GM13977 (cell line): ENCODE measurements at places on chromosomes 1 and 21.

DNA sequence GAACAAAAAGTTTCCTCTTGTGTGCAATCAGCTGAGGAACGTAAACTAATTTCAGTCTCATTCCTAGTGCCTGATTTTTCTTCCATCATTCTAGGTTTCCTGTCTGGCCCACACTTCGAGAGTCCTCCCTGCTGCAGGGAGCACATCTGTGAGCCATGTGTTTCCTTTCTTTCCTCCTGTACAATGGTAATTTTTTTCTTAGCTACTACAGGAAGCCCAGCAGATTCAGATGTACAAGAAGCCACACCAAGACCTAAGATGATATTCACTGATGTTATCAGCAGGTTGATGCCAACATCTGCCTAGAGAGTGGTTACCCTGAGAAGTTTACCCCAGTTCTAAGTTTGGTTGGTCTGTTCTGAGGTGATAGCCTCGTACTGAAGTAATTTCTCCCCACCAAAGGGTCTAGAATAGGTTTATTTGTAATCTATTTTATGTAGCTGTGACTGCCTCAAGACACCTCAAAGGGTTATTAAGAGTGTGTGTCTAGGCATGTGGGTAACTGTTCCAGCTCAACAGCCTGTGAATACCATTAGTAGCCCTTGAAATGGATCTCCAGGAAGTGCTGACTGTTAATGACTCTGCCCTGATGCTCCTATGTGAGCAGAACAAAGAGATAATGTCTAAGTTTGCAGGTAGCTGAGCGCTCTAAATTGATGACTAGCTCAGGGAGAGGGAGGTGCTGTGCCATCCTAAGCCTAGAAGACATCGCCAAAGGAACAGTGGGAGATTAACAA lies 31.7 kb upstream of the CLDN14 start:
- no peak for DNase-seq

GRCh38 chr1:201739492-201740085 lies 89.4 kb upstream of the IPO9 start:
- DNase-seq: peak; percentile 58

DNA sequence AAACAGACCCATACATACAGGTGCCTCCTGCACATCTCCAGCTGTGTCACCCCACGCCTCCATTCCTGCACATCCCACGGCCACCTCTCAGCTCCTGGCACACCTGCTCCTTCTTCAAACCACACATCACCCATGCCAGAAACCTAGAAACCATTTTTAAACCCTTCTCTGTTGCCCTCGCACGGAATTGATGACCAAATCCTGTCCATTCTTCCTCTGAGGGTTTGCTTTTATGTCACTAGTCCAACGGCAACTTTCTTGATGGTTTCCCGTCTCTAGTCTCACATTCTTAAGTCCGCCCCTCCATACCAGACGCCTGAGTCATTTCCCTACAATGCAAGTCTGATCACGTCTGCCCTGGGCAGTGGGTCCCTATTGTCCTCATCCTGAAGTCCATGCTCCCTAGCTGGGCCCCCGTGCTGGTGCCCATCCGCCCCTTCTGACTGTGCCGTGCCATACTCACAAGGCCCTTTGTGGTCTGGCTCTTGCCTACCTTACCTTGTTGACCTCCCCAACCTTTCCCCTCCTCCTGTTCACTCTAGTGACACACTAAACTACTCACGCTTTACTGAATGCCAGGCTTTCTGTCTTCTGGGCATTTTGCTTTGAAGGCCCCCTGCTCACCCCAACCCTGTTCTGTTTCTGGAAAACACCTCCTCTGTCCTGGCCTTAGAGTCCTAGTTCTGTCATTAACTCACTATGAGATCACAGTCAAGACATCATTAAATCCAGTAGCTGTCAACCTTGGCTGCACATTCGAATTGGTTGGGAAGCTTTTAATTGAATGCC lies 17.6 kb downstream of the SLC2A1 start:
- DNase-seq: no peak

DNA sequence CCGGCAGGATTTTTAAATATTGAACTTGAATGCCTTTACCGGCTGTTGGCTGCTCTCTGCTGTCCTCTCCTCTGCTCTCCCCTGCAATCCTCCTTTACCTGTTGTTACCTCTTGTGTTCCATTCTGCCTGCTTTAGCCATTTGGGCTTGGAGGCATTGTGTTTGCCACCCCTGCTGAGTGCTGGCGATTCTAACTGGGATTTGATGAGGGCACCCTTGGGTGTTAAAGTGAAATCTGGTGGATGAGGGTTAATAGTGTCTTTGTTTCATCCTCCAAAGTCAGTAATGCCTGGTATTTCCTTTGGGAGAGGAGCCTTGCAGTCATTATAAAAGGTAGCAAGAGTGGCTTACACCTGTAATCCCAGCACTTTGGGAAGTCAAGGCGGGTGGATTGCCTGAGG lies 9.9 kb downstream of the SZRD1 start:
- no peak for DNase-seq

DNA sequence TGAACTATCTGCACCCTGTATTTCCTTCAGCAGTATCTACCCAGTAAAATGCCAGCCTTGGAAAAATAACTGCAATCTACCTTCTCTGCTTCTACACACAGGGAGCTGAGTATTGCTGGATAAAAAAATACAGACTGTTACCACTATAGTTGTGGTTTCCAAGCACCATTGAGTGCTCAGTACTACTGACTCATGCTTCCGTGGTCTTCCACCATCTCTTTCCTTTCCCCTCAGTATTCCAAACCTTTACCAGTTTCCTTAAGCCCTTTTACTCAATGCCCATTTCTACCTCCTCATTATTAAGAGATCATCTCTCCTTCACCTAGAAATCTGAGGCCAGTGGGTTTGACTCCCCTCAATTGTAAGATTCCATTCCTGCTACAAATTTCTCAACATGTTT lies 23.8 kb downstream of the GLMN start:
- no peak for DNase-seq

GRCh38 chr1:12542616-12543592 lies 75.1 kb downstream of the DHRS3 start:
- no peak for DNase-seq

DNA sequence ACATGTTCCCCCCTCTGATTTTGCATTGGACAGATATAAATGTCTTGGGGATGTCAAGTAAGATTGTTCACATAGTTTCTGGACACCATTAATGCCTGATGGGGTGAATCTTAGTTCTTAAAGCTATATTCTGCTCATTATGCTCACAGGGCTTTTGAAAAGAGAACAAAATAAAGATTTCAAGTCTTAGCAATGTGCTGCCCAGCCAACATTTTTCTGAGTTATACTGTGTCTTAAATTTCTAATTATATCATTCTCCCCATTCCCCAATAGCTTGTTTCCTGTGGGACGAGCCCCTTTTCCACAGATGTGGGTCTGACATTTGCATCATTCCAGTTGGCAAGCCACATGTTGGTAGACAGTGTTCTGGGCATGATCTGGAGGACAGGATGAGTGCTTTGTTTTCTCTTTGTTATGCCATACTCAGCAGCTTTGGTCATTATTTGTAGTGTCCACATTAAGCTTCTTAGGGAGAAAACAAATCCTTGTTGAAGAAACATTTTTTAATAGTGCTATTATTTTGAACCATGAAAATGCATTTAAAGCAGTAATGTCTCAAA lies 32.8 kb downstream of the MTARC1 start:
- no peak for DNase-seq

DNA sequence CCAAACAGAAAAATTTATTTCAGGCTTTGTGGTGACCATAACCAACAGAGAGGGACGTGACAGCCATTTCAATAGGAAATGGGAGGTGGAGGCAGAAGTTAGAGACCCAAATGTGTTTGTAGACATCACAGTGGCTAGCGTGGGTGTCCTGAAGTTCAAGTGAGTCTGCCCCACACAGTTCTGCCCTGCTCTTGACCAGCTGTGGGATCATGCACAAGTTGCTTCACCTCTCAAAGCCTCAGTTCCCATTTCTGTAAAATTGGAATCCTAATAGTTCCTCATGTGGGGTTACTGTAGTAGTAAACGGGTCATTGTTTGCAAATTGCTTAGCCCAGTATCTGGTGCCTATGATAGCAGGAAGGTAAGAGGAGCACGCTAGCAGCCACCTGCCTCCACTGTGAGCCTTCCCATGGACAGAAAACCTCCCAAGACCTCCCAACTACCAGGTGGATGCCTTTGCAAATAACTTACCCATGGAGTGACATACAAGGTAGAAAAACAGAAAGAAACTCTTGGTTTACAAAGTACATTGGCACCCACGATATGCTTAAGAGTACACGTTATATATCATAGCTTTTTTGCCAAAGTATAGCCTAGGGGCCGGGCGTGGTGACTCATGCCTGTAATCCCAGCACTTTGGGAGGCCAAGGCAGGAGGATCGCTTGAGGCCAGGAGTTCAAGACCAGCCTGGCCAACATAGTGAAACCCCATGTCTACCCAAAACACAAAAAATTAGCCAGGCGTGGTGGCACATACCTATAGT lies 29.1 kb downstream of the FHAD1 start:
- DNase-seq: no peak

GRCh38 chr1:202639500-202639899 lies 70.8 kb downstream of the SYT2 start:
- no peak for DNase-seq

DNA sequence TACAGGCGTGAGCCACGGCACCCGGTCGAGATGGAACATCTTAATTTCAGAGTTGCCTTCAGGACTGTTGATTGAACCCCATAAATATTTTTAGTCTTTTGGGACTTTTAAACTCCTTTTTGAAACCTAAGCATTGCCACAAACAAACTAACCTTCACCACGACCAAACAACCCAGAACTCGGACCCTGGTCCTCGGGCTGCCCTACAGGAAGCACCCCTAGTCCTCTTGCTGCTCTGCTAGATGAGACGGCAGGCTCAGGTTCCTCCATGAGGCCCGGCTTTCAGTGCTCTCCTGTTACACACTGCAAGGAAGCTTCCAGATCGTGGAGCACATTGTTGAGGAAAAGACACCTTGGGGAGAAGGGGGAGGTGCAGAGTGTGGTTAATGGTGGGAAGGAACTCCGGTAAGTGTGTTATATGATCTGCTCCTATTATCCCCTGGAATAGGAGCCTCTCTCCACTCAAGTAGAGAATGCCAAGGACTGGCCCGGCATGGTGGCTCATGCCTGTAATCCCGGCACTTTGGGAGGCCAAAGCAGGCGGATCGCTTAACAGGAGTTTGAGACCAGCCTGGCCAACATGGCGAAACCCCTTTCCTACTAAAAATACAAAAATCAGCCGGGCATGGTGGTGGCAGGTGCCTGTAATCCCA lies 5.7 kb downstream of the EPHX1 start:
- DNase-seq: no peak

DNA sequence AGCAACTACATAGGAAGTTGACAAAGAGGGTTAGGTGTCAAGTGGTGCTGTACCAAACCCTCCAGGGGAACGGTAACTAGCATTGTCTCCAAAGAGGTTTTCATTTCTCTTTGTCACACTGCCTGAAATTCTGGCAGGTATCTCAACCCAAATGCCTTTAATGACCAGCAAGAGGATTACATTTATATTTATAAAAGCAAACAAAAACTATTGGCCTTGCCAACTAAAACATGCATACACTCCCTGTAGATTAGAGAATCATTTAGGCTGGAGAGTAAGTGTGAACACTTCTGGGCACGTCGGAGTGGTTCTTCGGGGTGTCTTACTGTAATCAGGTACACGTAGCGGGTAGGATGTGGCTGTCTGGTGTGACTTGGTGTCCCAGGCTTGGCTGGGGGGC lies 84.9 kb downstream of the VPS26C start:
- DNase-seq: no peak

GRCh38 chr1:30757352-30758120 lies at the start of gene LAPTM5:
LAPTM5 (minus strand) TSS chr1:30757774; CDS start chr1:30757745, 29 bp downstream.
- no peak for DNase-seq

DNA sequence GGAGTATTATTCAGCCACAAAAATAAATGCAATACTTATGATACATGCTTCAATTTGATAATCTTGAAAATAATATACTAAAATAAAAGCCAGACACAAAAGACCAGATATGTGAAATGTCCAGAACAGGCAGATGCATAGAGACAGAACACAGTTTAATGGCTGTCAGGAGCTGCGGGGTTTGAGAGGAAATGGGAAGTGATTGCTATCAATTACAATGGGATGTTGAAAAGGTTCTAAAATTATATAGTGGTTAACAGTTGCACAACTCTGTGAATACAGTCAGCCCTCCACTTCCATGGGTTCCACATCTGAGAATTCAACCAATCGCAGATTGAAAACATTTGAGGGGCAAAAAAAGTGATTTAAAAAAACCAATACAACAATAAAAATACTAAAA lies 54.0 kb downstream of the LTN1 start:
- no peak for DNase-seq

GRCh38 chr1:177862916-177863315 lies 106.9 kb downstream of the SEC16B start:
- DNase-seq: no peak

GRCh38 chr1:156160000-156160742 lies 6.8 kb downstream of the SEMA4A start:
- no peak for DNase-seq

GRCh38 chr1:110228381-110228780 lies 18.3 kb downstream of the KCNC4 start:
- no peak for DNase-seq

DNA sequence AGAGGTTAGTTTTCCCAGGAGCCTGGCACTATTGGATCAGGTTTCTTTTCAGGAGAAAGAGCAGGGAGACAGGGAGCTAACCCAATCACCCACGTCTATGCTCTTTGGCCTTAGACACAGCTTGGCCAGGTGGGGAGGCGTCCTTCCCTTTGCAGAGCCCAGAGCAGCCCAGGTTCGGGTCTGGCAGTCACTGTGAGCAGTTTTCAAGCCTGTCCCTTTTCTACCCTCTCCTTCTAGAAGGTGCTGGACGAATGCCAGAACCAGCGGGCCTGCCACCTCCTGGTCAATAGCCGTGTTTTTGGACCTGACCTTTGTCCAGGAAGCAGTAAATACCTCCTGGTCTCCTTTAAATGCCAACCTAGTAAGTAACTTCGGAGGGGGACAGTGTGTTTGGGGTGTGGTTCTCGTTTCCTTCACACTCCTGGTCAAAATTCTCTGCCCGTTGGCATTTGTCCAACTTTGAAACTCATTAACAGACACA lies 44.9 kb downstream of the EVA1C start:
- DNase-seq: no peak

DNA sequence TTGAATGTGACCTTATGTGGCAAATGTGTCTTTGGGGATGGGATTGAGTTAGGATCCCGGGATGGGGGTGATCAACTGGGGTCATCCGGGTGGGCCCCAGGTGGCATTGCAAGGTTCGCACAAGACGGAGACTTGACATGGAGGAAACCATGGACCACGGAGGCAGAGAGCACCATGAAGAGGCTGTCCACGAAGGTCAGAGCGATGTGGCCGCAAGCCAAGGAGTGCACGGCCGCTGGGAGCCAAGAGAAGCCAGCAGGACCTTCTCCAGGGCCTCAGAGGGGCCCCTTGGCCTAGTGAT lies 22.3 kb upstream of the COL18A1 start:
- DNase-seq: no peak

GRCh38 chr21:46159841-46160656 lies 4.7 kb upstream of the FTCD start:
- no peak for DNase-seq

GRCh38 chr21:33966324-33966949 lies 50.8 kb upstream of the ATP5PO start:
- DNase-seq: no peak
